ENCODE measurements at places on chromosomes 6 and 20. TPM values are rescaled to one million over a fixed set of nuclear protein-coding genes. Genes with fewer than 3 reads are reported as not detected.

GPX5 gene
- not detected for total RNA-seq

HLA-DOA gene
- 1.9 TPM for total RNA-seq

KPNA5 gene
- 10.5 TPM for total RNA-seq

PHACTR3 gene
- 0.06 TPM for total RNA-seq

BEND6 gene
- total RNA-seq: 9.0 TPM

BMP2 gene
- total RNA-seq: 2.5 TPM

RSPH3 gene
- 5.2 TPM for total RNA-seq

TMEM14C gene
- total RNA-seq: 186 TPM

SNAI1 gene
- total RNA-seq: 1.7 TPM

HLA-F gene
- total RNA-seq: 21.8 TPM

MYBL2 gene
- total RNA-seq: 48.8 TPM

C6orf118 gene
- not detected for total RNA-seq

LRRN4 gene
- 0.15 TPM for total RNA-seq

GABRR1 gene
- not detected for total RNA-seq

COL9A1 gene
- 0.34 TPM for total RNA-seq

GCNT2 gene
- total RNA-seq: 4.7 TPM

TTBK1 gene
- total RNA-seq: not detected

C6orf132 gene
- total RNA-seq: not detected

SCRT2 gene
- not detected for total RNA-seq

FAM229B gene
- total RNA-seq: 29.6 TPM

PLCB4 gene
- 3.7 TPM for total RNA-seq

HLA-DRB1 gene
- 0.34 TPM for total RNA-seq

SRMS gene
- not detected for total RNA-seq

SLC4A11 gene
- total RNA-seq: 0.57 TPM

LY6G6C gene
- not detected for total RNA-seq

LPA gene
- total RNA-seq: not detected

CTCFL gene
- total RNA-seq: 0.06 TPM

KIFC1 gene
- 148 TPM for total RNA-seq

STMND1 gene
- 0.29 TPM for total RNA-seq

LAMA2 gene
- total RNA-seq: 0.65 TPM

PTPRT gene
- total RNA-seq: not detected

SRC gene
- total RNA-seq: 7.6 TPM

Measured in Daoy (cell line).